Stimulated activated CD8-positive, alpha-beta memory T cell treated with anti-CD3 and anti-CD28 coated beads, Interleukin-15, amount 100 ng/mL, for 1 hour (primary cell): ENCODE measurements at places on chromosomes 12 and 14.
A peak's percentile ranks its signal among the peaks of the same experiment; 100 is the strongest.

DNA sequence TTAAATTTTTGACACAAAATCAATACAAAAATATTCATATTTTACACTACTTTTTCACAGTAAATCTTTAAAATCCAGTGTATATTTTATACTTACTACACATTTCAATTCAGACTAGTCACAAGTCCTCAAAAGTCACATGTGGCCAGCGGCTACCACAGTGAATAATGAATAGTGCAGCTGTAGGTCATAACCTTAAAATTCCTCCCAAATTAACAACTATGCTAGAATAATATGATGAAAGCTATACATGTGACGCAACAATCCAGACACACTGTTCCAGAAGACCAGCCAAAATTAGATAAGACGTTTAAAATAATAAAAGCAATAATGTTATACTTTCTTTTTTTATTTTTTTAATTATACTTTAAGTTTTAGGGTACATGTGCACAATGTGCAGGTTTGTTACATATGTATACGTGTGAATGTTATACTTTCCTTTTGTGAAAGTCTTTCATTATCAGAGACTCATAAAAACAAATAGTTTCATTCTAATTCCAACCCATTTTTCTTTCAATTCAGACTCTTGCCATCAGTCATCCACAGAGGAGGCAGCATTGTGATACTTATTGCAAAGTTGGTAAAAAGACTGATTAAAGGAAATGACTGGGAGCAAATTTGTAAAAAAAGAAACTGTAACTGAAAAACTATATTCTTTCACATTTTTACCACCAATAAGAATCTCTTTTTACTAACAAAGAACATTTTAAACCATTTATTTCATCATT lies 67.0 kb downstream of the C2CD5 start:
- no peak for DNase-seq

GRCh38 chr12:9634969-9635754 lies 27.4 kb upstream of the KLRB1 start:
- no peak for DNase-seq

GRCh38 chr14:96940009-96940408 lies 142.8 kb downstream of the VRK1 start:
- DNase-seq, result no peak

- no peak for DNase-seq
Measured at GRCh38 chr14:96584199-96584906, 82.2 kb downstream of the PAPOLA start.

GRCh38 chr12:114774197-114774596 lies 90.2 kb upstream of the TBX3 start:
- no peak for DNase-seq

- no peak for DNase-seq
Measured at GRCh38 chr12:4556735-4557530, 5.1 kb upstream of the DYRK4 start.

DNA sequence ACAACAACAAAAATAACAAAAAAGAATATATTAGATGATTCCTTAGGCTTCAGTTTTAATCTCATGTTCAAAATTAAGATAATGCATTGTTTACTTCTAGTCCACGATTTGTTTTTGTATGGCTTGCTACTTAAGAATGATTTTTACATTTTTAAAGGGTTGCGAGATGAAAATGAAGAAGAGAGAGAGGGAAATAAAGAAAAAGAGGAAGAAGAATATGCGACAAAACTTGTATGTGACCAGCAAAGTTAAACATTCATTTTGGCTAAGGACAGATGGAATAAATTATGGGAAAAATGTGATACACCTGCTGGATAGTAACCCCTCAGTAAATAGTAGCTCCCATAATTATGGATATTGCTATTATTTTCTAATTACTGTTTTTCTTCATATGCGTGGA lies 1.2 kb upstream of the GIT2 start:
- DNase-seq, result no peak

DNA sequence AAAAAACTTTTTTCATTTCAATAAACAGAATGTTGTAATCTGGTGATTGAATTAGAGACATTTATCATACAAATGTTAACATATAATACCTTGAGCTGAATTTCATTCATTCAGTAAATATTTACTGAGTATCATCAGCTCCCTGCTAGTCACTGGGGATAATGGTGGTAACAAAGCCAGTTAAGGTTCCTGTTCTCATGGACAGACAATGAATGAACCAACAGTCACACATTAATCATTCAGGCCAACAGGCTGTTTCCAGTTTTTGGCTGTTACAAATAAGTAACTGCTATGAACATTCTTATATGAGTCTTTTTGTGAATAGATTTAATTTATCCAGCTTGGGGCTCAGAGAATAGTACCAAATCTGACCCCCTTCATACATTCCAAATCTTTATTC lies 13.5 kb downstream of the EXD2 start:
- no peak for DNase-seq

- no peak for DNase-seq
Measured at GRCh38 chr12:7093892-7094291, 1.6 kb upstream of the C1R start.

GRCh38 chr12:40158592-40159111 lies 52.8 kb upstream of the SLC2A13 start:
- no peak for DNase-seq

GRCh38 chr12:117165342-117165741 lies 24.9 kb downstream of the FBXO21 start:
- no peak for DNase-seq

GRCh38 chr12:46661110-46661845 lies 164.5 kb downstream of the SLC38A4 start:
- DNase-seq, result no peak

- DNase-seq, result peak; percentile 57
Measured at GRCh38 chr12:6461401-6462233, 8.9 kb downstream of the VAMP1 start.

DNA sequence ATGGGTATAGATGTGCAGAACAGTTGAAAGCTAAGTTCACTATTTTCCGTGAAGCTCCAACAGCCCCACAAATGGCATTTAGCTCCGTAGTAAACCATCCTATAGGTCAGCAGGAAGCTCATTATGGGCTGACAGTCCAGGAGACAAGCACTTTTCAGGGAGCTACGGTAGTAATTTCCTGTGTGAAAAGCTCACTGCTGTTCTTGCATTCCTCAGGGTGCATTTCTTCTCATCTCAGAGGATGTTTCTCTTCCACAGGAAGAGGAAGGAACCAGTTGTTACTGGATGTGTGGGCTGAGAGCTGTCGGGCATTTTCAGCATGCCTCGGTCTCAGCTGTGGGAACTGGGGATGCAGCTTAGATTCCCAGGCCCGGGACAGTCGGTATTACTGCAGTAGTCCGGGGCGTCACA lies 72.8 kb downstream of the GALNT4 start:
- no peak for DNase-seq

GRCh38 chr12:22731236-22731635 lies 106.3 kb downstream of the ETNK1 start:
- no peak for DNase-seq

GRCh38 chr12:109890620-109891170 lies 9.4 kb upstream of the TCHP start:
- DNase-seq, result no peak

DNA sequence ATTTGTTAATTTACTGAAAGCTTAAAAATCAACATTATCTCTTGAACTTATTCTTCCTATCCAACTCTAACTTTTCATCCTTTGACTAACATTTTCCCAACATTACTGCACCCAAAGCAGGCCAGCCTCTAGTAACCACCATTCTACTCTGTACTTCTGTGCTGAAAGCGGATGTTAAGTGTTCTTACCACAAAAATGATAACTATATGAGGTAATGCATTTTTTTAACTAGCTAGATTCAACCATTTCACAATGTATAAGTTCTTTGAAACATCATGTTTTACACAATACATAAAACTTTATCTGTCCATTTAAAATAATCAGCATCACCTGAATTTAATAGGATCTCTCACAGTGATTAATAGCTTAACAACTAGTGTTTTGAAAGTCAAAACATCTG lies 468.5 kb upstream of the MGAT4C start:
- DNase-seq, result no peak

- DNase-seq, result no peak
Measured at GRCh38 chr14:98925354-98926040, 346.5 kb downstream of the BCL11B start.

DNA sequence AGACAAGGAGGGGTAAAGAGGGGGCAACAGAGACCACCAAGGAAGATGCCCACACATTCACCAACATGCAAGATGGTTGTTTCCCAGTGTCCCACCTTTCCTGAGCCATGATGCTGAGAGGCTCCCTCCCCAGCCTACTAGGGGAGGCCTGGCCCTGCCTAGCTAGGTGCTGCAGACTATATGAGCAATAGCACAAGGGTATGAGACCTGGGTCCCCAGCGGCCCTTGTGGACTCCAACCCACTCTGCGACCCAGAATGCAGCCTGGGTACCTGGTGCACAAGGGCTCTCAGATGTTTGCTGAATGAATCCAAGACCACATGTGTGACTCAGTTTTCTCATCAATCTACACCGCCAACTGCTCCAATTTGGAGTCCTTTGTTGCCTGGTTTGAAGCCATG lies 13.9 kb downstream of the TGFB3 start:
- DNase-seq, result no peak

DNA sequence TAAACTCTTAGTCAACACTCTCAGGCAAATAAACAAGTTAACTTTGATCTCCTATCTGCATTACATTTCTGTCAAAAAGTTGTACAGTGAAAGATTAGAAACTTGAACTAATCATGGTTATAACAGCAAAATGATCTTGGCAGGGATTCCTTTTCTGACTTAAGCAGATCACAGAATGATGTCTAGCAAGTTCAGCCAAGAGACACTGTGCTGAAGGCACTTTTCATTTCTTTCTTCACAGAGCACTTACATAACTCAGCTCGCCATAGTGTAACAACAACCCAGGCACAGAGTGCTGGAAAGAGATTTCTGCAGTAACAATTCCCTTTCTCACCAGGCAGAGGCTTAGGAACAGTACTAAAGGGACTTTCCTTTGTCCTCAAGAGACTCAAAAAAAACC lies 19.6 kb upstream of the CSRP2 start:
- DNase-seq, result no peak

- DNase-seq, result no peak
Measured at GRCh38 chr14:65062096-65063075, 39.9 kb downstream of the MAX start.

DNA sequence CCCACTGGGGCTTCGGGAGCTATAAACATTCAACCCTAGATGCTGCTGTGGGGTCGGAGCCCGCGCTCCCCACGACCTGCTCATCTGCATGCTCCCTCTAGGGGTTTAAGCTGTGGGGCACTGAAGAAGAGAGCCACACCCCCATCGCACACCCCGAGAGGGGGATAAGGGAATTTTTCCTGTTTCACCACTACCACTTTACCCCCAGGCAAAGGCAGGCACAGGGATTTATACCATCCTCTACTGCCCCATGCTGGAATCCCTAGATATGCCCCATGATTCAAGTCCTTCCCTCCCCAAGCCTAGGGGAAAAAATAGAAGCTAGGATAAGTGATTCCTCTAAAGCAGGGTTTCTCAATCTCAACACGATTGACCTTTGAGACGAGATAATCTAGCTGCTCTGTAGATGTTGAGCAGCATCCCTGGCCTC lies 59.9 kb upstream of the CCDC60 start:
- DNase-seq, result no peak

GRCh38 chr14:23443881-23444280 lies 8.4 kb upstream of the MYH7 start:
- DNase-seq, result no peak

DNA sequence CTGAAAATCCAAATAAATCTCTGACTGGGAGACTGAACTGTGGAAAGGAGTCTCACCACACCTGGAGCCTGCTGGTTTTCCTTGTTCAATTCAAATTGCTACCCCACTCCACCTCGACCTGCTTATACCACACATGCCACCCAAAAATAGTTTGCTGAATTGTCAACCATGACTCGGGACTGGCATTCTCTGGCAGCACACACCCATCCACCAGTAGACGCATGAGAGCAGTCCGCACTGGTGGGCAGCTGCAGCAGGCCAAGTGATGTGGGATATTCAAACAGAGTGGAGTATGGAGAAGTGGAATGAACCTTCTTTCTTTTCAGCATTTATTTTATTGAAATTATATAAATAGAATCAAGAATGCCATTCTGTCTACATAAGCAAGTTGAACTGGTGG lies 38.7 kb upstream of the SYCP3 start:
- no peak for DNase-seq

GRCh38 chr12:15546102-15546701 lies 223.9 kb downstream of the PTPRO start:
- no peak for DNase-seq

DNA sequence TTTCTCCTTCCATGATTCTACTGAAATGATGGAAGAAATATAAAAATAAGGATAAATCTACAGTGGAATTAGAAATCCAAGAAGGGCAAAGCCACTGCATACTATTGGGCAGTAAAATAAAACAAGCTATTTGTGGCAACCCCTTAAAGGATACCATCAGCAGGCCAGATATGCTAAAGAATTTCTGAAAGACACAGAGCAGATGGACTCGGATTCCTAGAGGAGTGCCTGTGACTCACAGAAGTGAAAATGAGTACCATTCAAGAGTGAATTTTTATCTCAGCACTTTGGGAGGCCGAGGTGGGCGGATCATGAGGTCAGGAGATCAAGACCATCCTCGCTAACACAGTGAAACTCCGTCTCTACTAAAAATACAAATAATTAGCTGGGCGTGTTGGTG lies 318.1 kb downstream of the LRIG3 start:
- no peak for DNase-seq

GRCh38 chr14:22872033-22872832 lies 693 bp downstream of the LRP10 start:
- DNase-seq, result peak; percentile 54

GRCh38 chr14:99250636-99251208 lies 21.3 kb downstream of the BCL11B start:
- no peak for DNase-seq

- no peak for DNase-seq
Measured at GRCh38 chr14:53180272-53181221, 27.4 kb upstream of the DDHD1 start.

DNA sequence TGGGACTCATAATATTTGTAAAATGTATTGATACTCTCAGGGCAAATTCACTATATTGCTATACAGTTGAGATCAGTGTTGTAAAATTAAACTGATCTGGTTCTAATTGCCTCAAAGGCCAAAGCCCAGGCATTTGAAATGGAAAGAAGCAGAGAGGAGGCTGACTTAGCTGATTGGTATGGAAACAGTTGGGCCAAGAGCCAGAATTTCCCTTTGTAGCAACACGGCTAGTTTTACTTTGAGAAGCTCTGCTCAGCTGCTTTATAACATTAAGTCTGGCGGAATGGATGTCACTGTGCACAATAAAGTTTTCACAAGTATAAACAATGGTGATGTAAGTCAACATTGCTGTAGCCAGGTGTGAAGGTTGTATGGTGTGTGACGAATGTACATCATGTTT lies 186.4 kb downstream of the MSRB3 start:
- no peak for DNase-seq
